ENCODE measurements at places on chromosomes 5 and 9. TPM values are rescaled to one million over a fixed set of nuclear protein-coding genes. Genes with fewer than 3 reads are reported as not detected.

DNA sequence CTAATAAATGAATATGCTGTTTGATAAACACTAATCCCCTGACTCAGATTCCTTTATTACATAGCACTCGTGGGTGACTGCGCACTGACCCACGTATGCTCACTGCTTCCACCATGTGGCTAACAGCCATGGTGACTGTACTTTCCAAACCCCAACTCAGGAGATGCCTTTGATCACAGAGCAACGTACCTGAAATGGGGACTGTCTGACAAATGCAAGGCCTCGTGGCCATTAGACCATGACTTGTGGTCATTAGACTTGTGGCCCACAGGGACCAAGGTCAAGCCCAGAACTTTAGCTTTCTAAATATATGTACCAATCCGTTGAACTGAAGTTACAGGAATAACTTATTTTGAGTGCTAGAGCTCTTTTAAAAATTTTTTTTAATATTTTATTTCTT is 46.6 kb downstream of the CYFIP2 start:
- DNase-seq: peak; percentile 38

DNA sequence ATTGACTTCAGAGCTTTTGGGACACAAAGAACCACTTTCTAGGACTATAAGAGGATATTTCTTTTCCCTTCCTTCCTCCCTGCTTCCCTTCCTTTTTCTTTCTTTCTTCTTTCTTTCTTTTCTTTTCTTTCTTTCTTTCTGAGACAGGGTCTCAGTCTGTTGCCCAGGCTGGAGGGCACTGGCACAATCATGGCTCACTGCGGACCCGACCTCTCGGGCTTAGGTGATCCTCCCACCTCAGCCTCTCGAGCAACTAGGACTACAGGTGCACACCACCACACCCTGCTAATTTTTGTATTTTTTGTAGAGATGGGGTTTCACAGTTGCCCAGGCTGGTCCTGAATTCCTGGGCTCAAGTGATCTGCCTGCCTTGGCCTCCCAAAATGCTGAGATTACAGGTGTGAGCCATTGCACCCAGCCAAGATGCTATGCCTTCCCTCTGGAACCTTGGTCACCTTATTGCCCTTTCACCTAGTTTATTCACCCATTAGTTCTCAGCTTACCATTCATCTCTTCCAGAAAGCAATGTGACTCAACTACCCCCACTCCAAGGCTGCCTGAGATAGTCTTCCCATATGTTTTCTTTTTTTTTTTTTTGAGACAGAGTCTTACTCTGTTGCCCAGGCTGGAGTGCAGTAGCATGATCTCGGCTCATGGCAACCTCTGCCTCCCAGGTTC is 10.1 kb downstream of the PLIN2 start:
- DNase-seq: no peak

GRCh38 chr9:125409637-125410521 is 148.3 kb downstream of the GAPVD1 start:
- no peak for DNase-seq

DNA sequence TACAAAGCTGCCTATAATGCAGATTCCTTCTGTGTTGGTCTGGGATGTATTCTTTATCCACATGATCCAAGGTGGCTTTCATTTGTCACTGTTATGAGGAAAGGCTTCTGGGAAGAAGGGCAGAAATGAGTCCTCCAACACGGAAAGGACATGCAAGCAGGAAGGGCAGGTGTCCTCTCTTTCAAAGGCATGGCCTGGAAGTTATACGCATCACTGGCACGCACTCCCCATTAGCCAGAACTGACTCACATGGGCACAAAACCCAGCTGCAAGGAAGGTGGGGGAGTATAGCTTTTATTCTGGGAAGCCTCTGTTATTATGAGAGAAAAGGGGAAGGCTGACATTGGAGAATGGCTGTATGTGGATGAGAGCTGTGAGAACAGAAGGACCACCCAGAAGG is 141.3 kb upstream of the ZNF618 start:
- no peak for DNase-seq

DNA sequence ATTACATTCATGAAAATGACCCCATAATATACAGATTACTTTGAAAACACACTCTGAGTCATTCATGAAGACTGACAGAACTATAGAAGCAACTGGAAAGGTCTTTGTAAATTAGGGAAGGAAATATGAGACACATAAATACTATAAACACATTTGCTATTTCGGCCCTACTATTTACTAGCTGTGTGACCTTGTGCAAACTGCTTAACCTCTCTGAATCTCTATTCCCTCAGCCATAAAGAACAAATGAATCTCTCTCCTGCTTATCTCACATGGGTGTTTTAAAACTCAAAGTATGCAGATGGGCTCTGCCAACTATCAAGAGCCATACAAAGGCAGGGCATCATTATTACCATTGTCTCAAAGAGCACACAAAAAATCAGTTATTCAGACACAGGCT is 52.9 kb downstream of the APBA1 start:
- no peak for DNase-seq

DNA sequence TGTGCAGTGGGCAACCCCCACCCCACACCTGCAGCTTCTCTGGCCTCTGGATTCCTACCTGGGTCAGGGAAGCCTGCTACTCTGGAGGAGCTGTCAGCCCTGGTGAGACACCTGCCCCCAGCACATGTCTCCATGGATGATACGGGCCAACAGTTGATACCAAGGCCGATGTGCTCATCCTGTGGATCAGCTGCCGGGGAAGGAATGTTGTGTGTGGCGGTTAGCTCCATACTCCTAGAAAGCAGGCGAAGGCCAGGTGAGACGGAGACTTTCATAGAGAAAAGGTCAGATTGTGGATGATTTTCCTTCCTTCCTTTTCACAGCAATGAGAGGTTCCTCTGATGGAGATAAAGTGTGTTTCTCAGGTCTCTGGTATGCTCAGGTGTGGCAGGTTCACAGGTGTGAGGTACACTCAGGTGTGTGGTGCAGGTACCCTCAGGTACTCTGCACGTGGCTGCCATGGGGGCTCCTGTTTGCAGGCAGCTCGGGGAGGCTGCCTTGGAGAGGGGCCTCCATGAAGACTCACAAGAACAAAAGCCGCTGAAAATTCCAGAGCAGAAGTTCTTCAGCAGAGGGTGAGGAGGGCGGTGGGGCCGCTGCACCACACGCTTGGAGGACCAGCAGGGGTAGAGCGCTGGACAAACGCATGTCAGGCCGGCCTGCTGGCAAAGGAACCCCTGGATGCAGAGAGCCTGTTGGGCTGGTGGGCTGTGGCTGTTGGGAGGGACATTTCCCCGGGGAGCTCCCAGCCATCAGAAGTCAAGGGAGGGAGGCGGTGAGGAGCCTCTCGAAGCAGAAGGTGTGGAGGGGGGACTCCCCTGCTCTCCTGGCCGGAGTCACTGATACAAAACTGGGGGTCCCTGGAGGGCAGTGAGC is 5.1 kb upstream of the AHRR start:
- DNase-seq: no peak

GRCh38 chr5:113194125-113194524 is 217.5 kb downstream of the DCP2 start:
- DNase-seq: no peak

DNA sequence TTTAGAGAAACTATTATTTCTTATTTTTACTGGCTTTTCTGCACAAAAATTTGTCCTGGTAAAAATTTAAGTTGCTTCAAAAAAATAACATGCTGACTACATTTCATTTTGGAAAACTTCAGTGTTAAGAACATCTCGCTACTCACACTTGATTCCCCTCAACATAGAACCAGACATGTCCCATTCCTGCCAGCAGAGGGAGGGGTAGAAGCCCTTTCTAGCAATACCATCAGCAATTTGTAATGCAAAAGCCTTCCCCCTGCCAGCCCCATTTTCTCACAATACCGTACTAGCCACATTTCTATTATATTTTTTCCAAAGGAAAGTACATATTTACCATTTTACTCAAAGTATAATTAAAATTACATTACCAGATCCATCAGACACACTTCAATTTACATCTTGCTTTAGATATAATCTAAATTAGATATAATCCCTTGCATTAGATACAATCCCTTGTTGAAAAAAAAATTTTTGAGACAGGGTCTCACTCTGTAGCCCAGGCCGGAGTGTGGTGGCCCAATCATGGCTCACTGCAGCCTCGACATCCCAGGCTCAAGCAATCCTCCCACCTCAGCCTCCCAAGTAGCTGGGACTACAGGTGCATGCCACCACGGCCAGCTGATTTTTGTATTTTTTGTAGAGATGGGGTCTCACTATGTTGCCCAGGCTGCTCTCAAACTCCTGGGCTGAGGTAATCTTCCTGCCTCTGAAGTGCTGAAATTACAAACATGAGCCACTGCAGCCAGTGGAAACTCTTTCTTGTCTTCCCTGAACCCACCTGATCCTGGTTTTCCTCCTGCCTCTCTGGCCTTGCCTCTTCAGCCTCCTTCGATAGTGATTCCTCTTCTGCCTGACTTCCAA is 39.6 kb upstream of the IDNK start:
- peak; percentile 5 for DNase-seq

DNA sequence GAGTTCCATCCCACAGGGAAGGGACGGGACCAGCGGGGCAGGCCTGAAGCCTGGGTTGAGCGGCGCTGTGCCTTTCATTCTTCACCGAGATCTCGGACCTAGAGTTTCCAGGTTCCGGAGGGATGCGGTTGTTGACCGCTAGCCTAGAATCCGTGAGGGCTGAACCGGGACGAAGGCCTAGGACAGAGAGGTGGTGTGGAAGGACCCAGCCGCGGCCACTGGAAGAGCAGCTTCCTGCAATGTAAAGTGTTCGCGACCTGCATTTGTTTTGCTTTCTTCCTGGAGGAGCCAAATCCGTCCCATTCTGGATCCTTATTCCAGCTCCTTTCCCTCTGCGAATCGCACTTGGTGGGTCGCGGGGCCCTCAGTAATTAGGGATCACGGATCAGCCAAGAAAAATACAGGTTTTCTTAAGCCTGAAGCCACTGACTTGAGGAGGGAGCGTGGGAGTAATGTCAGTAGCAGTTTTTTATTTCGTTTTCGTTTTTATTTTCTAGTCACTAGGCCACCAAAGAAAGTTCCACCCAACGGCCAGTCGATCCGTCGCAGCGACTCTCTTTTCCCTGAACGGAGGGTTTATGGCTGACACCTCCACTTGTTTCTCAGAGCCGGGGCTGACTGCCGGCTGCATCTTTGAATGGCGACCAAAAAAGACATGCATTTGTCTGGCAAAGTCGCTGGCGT is 48.6 kb downstream of the ANXA2R start:
- no peak for DNase-seq

GRCh38 chr5:147983742-147984141 is 77.4 kb upstream of the C5orf46 start:
- no peak for DNase-seq

DNA sequence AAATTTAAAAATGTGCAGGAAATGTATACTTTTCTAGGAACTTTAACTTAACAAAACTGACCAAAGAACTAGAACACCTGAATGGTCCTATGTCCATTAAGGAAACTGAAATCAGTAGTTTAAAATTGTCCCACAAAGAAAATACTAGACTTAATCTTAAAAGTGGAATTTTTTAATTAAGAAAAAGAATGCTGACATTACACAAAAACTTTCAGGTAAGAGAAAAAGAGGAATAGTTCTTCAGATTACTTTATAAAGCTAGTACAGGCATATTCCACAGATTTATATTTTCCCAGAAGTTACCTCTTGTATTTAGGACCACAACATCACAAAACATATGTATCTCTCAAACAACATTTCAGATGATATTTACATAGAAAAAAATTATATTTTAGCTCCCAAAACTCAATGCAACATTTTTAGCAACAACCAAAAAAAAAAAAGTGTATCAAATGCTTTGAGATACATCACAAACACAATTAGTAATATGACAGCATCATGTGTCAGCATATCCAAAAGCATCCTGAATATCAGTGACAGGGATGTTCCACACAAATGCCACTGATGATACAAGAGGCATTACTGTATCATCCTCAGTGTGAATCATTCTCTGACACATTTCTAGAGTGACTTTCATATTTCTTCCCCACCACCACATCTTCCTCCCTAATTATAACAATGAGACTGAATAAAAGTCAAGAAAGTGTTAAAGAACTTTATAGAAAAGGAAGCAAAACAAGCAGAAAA is 264.0 kb downstream of the EPB41L4A start:
- DNase-seq: no peak

RASGEF1C gene
- polyA plus RNA-seq: 0.46 TPM

CENPH gene
- polyA plus RNA-seq: 24.5 TPM

PCDHB13 gene
- polyA plus RNA-seq: 5.9 TPM

SLC1A1 gene
- 22.7 TPM for polyA plus RNA-seq

SHISAL2B gene
- not detected for polyA plus RNA-seq
